ENCODE measurements at places on chromosomes 2 and 18. TPM values are rescaled to one million over a fixed set of nuclear protein-coding genes. Genes with fewer than 3 reads are reported as not detected.

Gene FOXI3
- not detected for total RNA-seq

Gene PFN4
- 0.17 TPM for total RNA-seq

Gene TCF7L1
- 5.1 TPM for total RNA-seq

Gene TRIM43
- total RNA-seq = not detected

Gene DNAJC5G
- not detected for total RNA-seq

Gene AKAIN1
- not detected for total RNA-seq

Gene NT5DC4
- 0.33 TPM for total RNA-seq

Gene FASTKD1
- 18.9 TPM for total RNA-seq

Gene DOCK10
- 37.3 TPM for total RNA-seq

Gene ERMN
- total RNA-seq = 1.1 TPM

Gene CRIM1
- 576 TPM for total RNA-seq

Gene REG3A
- not detected for total RNA-seq

Gene STARD6
- total RNA-seq = not detected

Gene SERPINB11
- total RNA-seq = not detected

Gene RGPD4
- not detected for total RNA-seq

Gene EML6
- 1.2 TPM for total RNA-seq

Gene SCN7A
- total RNA-seq = not detected

Gene IL18R1
- 8.3 TPM for total RNA-seq

Gene TNS1
- 297 TPM for total RNA-seq

Gene APLF
- 5.6 TPM for total RNA-seq

Gene CCDC85A
- total RNA-seq = 0.13 TPM

Gene CCDC148
- 0.43 TPM for total RNA-seq

Gene CXCR4
- total RNA-seq = 2.0 TPM
